Uterus (tissue), 4 donors: ENCODE measurements at places on chromosomes 5 and 9.
A peak's percentile ranks its signal among the peaks of the same experiment; 100 is the strongest.

GRCh38 chr9:99451112-99451606 lies 229.1 kb downstream of the SEC61B start:
- no peak for DNase-seq

DNA sequence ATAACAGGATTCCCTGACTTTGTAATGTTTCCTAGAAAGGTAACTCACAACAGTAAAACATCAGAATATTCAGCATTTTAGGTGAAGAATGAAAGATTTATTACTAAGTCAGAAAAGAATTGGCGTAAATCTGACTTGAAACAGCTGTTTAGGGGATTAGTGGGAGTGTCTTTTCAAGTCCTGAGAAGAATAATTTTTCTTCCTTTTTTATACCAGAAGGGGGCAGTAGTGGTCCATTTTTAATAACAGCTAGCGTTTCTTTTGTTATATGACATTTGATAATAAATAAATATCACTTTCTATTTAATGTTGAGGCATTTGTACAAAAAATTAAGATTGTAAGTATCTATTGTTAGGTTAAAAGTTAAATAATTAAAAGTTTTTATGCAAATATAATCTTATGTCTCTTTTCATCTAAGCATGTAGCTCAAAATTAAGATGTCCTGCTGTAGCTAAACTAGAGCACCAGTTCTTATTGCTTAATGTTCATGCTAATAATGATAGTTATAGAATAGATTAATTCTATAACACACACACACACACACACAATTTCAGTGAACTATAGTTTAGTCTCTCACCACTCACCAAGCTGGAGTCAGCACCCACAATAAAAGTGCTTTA lies 258.7 kb upstream of the ARRDC3 start:
- DNase-seq: no peak

DNA sequence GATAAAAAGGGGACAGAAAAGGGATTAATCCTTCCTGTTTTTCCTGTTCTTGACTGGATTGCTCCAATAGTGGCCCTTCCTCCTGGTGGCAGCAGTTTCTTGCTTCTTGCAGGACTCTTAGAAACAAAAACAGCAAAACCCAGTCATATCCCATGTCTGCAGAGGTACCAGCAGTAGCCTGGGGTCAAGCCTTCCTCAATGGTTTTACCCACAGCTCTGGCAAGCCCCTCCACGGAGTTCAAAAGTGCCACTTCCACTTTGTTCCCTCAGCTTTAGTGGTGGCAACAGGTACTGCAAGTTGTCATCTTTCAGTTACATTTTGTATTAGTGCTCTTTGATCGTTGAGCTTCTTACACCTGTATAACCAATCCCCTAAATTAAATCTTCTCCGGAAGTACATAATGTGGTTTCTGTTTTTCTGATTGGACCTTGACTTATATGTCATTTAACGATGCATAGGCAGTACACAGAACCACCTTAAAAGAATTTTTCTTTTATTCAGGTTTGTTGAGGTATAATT lies 8.7 kb upstream of the RANBP6 start:
- no peak for DNase-seq

DNA sequence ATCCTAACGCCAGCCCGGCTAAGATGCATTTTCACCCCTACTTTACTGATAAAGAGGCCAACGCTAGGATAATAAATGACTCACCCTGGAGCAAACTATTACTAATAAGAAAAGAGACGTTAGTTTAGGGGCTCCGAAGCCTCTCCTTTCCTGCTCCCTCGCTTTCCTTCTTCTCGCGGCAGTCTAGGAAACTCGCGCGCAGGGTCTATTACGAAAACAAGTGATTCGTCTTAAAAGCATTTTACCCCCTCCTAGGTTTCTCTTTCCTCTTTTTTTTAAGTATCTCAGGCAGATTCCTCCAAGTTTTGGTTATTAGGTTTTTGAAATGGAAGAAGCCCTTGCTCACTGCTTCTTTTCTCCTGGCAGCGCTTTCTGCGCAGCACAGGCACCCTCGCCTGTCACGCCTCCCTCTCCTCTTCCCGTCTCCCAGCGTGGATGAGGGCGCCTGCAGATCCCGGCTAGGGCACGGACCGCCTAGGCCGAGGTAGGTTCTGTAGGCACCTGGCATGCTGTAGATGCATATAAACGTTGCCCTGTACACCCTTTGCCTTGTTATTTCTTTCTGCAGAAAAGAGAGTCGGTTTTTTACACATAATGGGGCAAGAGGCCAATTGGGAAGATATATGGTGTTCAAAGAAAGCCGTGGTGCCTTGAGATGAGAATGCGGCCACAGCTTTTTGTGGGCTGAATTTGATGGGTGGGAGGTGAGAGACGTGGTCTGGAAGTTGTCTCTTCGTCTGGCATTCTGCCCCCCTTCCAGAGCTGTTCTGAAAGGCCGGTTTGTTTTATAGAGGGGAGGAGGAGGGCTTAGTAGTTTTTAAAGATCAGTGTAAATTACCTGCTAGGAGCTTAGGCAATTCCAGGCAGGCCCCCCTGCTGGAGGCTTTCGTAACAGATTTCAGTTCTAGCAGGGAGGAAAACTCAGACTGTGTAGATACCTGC lies 983 bp downstream of the GCNT1 start:
- peak; percentile 62 for DNase-seq

GRCh38 chr9:74810200-74810599 lies 77.5 kb downstream of the TRPM6 start:
- no peak for DNase-seq

DNA sequence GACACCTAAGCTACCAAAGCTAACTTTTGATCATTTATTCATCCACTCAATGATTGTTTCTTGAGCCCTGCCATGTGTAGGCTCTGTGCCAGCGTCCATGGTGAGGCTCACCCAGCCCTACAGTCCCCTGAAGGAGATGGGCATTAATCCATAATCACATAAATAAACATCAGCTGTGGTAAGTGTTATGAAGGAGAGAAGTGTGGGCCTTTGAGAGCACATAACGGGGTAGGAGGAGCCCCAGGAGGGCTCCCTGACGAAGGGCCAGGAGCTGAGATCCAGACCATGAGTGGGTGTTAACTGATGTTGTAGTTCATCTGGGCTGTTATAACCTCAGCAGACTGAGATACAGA lies 53.9 kb upstream of the AFAP1L1 start:
- DNase-seq: no peak

GRCh38 chr9:7154003-7154619 lies 396.3 kb downstream of the KDM4C start:
- DNase-seq: no peak

DNA sequence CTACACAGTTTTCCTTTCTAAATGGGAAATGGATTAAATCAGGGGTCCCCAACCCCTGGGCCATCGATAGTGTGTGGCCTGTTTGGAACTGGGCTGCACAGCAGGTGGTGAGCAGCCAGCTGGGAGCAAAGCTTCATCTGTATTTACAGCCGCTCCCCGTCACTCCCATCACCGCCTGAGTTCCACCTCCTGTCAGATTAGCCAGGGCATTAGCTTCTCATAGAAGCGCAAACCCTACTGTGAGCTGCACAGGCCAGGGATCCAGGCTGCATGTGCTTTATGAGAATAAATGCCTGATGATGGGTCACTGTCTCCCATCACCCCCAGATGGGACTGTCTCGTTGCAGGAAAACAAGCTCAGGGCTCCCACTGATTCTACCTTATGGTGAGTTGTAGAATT lies 41.2 kb upstream of the FLT4 start:
- DNase-seq: no peak

DNA sequence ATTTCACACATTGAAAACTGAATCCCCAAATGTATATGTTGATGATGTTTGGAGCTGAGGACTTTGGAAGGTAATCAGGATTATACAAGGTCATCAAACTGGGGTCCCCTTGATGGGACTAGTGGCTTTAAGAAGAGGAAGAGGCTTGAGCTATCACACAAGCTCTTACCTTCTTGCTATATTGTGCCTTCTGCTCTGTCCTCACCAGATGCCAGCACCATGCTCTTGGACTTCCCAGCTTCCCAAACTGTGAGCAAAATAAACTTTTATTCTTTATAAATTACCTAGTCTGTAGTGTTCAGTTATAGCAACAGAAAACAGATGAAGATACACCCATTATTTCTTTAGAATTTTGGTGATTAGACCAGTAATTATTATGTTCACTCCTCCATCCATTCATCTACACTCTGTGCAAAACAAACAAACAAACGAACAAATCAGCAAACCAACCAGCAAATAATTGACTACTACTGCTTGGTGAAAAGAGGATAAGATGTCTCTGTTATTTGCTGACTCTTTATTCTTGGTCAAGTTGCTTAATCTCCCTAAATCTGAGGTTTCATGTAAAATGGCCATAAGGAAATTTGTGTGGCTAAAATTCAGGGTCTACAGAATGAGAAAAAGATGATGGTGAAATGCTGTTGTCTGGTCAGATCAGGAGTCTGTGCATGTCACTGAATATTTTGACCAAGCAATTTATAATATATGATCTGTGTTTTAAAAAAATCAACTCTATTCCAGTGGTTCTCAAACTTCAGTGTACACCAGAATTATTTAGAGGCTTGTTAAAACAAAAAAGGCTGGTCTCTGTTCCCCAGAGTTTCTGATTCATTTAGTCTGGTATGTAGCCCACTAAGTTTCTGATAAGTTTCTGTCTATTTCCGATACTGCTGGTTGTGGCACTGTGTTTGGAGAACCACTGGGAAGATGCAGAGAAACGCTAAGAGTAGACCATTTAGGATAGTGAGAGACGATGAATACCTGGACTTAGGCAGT lies 854.1 kb downstream of the MAT2B start:
- DNase-seq: no peak

DNA sequence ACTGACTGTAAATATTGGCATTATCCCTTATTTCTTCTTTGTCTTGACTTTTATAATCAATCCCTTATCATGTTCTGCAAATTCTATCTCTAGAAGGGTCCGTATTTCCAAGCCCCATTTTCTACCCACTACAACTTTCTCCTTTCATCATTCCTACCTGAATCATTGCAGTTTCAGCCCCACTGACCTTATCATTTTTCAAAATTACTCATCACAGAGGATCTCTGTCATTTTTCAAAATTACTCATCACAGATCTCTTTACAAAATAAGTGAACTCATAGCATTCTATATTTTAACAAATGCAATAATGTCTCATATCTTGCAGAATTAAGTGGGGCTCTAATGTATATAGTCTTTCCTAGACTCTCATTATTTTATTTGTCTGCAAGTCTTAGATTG lies 256.9 kb upstream of the COX7C start:
- no peak for DNase-seq

DNA sequence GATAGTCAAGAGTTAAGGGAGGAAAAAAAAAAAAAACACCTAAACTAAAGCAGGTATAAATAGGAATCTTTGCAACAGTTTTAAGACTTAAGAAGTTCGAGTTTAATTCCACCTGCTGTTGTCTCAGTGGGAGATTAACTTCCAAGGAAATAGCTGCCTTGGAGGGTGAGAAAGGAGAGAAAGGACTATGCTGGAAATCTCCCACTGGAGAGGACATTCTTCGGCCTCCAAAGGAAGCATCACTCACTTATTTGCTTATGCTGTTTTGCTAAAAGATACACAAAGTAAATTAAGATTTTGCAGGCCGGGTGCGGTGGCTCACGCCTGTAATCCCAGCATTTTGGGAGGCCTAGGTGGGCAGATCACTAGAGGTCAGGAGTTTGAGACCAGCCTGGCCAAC lies 317.9 kb upstream of the MPDZ start:
- no peak for DNase-seq

DNA sequence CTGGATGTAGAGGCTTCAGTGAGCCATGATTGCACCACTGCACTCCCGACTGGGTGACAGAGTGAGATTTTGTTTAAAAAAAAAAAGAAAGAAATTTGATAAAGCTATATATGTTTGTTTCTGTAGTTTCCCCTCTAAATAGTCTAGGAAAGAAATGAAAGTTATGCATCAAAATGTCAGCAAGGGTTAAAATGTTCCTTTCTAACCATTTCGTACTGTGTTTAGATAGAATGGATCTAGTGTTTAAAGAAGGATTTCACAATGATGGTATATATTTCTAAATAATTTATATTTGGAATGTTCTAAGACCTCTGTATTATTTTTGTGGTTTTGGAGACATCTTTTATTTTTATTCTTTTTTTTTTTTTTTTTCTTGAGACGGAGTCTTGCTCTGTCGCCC lies 22.7 kb downstream of the TEK start:
- no peak for DNase-seq

GRCh38 chr9:124877021-124877782 lies 15.3 kb downstream of the ARPC5L start:
- no peak for DNase-seq

GRCh38 chr9:487429-487828 lies 272.8 kb downstream of the DOCK8 start:
- DNase-seq: no peak

DNA sequence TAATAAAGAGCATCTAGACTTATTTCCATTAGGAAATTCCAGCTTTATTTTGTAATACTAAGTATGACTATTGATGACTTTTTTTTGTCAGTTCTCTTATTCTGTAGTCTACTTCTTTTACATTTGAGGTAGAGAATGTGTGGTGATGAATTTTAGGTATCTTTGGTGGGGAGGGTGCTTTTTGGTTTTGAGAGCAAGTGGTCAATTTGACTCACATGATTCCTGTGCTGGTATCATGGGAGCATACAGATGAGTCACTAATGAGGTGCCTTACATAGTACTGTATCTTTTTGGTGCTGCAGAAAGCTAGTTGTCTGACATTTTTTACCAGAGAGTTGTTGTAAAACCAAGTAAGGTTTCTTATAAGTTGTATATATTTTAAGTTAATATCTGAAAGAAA lies 35.3 kb downstream of the ERBIN start:
- DNase-seq: no peak

DNA sequence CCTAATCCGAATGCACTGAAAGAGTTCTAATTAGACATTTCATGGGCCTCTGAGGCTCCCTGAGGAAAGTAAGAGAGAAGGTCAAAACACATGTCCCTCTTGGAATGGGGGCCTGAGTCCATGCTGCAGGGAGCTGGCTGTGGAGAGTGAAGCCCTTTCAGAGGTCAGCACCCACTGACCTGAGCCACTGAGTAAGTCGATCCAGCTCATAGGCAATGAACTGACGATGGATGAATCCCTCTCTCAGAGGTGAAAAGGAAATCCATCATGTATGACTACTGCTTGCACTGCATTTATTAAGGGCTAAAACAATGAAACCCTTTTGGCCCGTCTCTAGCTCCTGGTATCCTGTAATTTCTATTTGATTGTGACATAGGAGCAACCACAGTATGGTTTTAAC lies 288.9 kb upstream of the VLDLR start:
- no peak for DNase-seq

DNA sequence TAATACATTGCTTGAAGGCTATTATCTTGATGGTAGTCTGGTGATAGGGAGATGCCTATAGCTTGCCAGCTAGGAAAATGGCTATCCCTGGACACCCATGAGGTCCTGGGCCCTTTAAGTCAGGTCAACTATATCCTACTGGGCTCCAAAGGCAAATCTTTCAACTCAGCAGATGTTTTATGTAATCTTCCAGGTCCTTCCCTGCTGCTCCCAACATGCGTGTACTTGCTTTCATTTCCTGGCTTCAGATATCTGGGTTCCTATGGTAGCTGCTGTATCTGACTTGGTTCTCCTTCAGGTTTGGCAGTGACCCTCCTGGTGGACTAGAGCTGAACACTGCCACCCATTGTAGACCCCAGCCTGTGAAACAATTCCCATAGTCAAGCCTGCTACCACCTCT lies 32.4 kb upstream of the GAS1 start:
- no peak for DNase-seq

GRCh38 chr5:156147261-156147943 lies 179.6 kb upstream of the SGCD start:
- DNase-seq: no peak

- DNase-seq: no peak
Observed at GRCh38 chr9:75574569-75574968, 315.9 kb upstream of the PCSK5 start.
